Thoracic aorta (tissue), 2 donors: ENCODE measurements at places on chromosomes 1 and 21.
A peak's percentile ranks its signal among the peaks of the same experiment; 100 is the strongest.

DNA sequence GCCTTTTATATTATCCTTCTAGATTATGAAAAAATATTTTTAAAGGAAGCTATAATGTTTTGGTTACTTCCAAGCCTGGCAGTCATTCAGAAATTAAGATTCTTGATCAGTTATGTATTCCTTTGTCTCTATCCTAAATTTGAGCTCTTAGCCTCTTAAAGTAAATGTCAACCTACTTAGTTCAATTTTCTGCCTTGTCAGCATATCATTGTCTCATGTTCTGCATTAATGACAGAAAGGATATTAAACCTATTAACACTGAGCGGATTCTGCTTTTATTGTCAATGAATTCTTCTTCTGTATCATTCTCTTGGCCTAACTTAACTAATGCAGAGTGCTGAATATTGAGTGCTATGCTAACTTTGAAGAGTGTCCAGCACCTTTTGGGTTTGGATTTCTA, 56.0 kb downstream of the SDCCAG8 start:
- H3K4me1 ChIP-seq: peaks cover under 1% of the 10 kb centered on the region
- H3K27me3 ChIP-seq: no peaks in the 10 kb centered on the region
- H3K27ac ChIP-seq: no peak overlapping the region

DNA sequence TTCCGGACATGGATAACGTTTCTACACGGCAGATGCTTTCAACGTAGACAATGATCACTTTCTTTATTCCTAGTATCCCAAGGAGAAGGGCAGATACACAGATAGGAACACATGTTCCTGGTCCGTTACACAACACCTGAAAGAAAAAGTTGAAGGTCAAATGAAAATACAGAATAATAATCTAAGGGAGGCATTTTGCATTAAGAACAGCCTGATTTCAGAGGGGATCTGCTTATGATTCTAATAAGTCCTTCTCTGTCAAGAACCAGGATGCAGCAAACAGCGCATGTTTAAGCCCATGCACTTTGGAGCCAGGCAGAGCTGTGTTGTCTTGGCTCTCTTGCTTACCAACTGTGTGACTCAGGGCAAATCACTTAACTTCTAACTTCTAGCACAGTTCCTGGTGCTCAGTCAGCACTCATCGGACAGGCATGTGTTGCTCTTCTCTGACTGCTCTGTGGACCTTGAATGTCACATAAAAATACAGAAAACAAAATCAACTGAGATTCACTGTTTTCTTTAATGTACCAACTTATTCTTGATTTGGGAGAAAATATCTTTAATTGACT, 56.3 kb upstream of the CNN3 start:
- peaks cover 8% of the 10 kb centered on the region for H3K4me1 ChIP-seq
- no peaks in the 10 kb centered on the region for H3K36me3 ChIP-seq
- H3K27me3 ChIP-seq: no peaks in the 10 kb centered on the region
- peak overlapping the region; percentile 29 for H3K4me3 ChIP-seq
- H3K27ac ChIP-seq: no peak overlapping the region

DNA sequence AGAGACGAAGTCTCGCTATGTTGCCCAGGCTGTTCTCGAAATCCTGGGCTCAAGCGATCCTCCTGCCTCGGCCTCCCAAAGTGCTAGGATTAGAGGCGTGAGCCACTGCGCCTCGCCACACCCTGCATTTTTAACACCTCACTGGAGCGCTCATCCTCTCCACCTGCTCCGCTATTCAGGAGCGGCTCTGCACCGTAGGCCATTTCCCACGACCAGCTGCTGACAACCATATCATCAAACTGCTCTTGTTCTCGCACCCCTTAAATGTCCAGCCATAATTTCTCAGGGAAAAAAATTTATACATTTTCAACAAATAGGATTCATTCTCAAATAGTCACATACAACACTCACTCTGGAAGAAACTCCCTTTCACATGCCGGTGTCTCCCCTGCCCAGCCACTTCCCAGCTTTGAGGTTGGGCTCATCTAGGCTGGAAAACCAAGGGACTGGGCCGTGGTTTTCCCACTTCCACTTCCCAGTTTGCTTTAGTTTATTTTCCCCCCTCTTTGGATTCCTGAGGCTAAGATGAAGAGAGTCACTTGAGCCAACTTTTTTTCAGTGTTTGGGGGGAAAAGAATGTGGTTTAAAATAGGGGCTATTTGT, 639 bp upstream of the IPO9 start:
- H3K27me3 ChIP-seq: no peaks in the 10 kb centered on the region
- H3K27ac ChIP-seq: peak overlapping the region; percentile 5
- DNase-seq: no peak
- peaks cover 19% of the 10 kb centered on the region for H3K4me1 ChIP-seq
- H3K36me3 ChIP-seq: no peaks in the 10 kb centered on the region

DNA sequence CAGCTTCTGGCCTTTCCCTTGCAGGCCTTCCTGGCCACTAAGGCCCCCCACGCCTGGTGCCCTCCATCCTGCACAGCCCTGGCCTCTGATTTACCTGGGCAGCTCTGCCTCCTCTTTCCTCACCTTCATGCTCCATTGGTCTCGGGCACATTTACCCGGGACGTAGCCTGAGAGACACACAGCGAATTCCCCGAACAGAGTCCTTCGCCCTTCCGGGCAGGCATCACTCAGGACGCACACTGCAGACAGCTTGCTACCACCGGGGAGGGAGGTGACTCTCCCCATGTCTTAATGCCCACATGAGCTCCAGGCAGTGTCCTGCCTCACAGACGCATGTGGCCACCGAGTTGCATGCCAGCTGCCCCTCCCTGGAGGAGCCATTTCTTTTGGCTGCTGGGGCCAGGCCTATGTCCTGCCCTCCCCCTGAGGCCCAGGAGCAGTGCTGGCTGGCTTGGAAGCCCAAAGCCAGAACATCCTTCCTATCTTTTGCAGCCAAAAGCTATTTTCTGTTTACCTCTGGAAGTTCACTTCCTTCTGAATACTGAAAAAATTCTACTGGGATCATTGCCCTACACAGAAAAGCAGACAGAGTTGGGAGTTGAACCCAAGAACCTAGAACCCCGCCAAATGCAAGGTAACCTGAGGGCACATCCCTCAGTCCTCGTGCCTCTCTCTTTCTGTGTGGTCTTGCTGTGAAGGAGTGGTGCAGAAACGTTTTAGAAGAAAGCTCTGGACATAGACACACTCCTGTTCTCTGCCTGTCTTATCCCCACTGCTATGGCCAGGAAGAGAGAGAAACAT, 209.5 kb downstream of the TOMM20 start:
- peak overlapping the region; percentile 91 for H3K27ac ChIP-seq
- H3K27me3 ChIP-seq: no peaks in the 10 kb centered on the region
- H3K4me1 ChIP-seq: peaks cover 78% of the 10 kb centered on the region
- no peaks in the 10 kb centered on the region for H3K36me3 ChIP-seq
- no peak for DNase-seq

GRCh38 chr1:71572038-71572437, 491.2 kb upstream of the ZRANB2 start:
- no peak overlapping the region for H3K4me3 ChIP-seq
- H3K36me3 ChIP-seq: no peaks in the 10 kb centered on the region
- H3K27me3 ChIP-seq: no peaks in the 10 kb centered on the region

DNA sequence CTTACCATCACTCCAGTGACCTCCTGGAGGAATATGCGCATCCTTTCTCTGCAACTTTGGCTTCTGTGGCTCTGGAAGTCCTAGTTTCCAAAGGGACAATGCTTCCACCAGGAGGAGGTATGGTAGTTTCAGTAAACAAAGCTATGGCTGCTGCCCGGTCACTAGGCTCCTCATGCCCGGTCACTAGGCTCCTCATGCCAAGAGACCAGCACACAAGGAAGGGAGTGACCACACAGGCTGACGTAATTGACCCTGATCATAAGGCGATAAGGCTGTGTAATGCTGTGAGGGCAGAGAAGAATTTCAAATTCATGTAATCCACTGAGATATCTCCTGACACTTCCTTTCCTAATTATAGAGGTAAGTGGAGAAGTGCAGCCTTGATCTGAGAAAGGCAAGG, 102.9 kb downstream of the DTL start:
- no peak overlapping the region for H3K4me3 ChIP-seq
- DNase-seq: no peak
- H3K4me1 ChIP-seq: no peaks in the 10 kb centered on the region
- no peaks in the 10 kb centered on the region for H3K27me3 ChIP-seq
- no peak overlapping the region for H3K27ac ChIP-seq

- DNase-seq: no peak
- H3K4me1 ChIP-seq: peaks cover 10% of the 10 kb centered on the region
- H3K36me3 ChIP-seq: peaks cover 23% of the 10 kb centered on the region
- no peak overlapping the region for H3K27ac ChIP-seq
- H3K27me3 ChIP-seq: no peaks in the 10 kb centered on the region
Observed at GRCh38 chr1:179095377-179095776, 13.5 kb downstream of the TOR3A start.

DNA sequence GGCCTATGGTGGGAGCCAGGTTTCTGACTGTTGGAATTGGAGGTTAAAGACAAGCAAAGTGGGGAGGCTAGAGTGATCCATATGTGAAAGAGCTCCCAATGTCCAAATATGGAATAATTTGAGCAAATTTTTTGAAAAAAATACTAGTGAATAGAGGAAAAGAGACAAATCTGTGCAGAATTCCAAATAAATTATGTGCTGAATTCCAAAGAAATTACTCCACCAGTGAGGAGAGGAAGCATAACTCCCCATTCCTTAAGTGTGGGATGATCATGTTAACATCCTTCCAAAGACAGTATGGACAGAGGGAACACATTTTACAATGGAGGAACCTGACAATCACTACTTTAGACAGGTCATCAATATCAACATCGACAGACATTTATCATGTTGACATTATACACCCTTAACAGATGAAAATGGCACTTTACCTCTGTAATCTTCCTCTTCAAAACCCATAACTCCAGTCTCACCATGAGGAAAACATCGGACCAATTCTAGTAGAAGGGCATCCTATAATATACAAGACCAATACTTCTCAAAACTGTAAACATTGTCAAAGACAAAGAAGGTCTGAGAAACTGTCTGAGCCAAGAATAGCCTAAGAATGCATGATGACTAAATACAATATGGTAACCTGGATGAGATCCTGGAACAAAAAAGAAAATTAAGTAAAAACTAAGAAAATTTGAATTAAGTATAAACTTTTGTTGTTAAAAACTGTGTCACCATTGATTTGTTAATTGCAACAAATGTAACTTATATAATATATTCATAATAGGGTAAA, 71.5 kb upstream of the RGS4 start:
- no peak overlapping the region for H3K27ac ChIP-seq
- H3K36me3 ChIP-seq: no peaks in the 10 kb centered on the region
- no peaks in the 10 kb centered on the region for H3K4me1 ChIP-seq
- no peak for DNase-seq

DNA sequence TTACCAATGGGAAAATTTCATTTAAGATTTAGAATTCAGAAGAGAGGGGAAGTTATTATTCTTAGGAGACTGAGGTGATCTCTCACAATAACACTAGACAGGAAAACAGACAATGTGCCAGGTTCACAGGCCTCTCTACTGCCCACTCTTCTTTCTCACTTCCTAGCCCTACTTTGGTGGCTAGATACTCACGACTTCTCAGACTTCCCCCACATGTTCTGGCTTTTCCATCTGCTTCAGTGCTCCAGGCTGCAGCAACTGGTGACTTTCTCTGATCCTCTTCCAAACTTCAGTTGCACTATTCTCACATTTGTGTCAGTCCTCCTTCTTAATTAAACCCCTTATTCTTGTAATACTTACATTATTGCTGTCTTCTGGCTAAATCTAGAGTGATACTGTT, 208.7 kb upstream of the KCTD3 start:
- H3K27ac ChIP-seq: no peak overlapping the region
- no peak for DNase-seq
- no peaks in the 10 kb centered on the region for H3K36me3 ChIP-seq

DNA sequence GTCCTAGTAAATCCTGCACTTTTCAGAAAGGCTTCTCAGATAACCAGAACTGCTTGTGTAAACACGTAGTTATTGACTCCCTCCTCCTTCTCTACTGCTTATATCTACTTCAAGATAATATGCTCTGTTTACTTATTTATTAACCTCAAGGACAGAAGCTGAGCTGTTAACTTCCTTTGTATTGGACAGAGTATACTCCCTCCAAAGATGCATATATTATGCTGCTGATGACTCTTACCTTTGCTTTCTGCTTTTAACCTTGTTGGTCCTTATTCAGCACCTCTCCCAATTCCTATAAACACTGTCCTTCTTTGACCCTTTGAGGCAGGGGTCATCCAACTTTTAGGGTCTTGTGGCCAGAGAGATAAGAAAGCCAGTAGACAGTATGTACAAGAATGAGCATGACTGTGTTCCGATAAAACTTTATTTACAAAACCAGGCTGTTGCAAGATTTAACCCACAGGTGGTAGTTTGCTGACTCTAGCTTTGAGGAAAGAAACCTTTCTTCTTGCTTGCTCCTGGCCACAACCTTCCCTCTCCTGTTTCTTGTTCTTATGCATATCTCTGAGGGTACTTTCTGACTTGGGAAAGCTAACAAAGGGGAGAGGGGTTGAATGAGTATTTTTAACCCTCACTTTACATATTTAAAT, 4.9 kb downstream of the TPM3 start:
- peaks cover 3% of the 10 kb centered on the region for H3K4me1 ChIP-seq
- no peak overlapping the region for H3K4me3 ChIP-seq
- H3K27me3 ChIP-seq: no peaks in the 10 kb centered on the region
- no peak for DNase-seq
- H3K36me3 ChIP-seq: no peaks in the 10 kb centered on the region
- H3K27ac ChIP-seq: no peak overlapping the region

DNA sequence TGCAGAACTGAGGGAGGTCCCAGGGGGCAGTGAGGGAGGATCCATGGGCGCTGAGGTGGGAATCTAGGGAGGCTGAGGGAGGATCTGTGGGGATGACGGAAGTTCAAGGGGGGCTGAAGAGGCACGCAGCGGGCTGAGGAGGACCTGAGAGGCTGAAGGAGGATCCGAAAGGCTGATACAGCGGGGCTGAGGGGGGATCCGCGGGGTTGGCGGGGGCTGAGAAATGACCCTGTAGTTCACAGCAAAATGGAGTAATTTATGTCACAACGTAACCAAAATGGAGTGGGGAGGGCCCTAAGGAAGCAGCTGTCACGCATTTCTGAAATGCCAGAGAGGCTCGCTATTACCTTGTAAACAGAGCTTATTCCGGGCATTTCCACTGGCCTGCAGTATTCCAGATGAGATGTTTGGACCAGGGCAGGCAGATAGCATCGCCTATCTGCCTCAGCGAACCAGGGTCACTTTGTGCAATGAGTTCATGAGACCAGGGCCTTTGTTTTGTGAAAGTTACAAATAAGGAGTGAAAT, 926 bp upstream of the MRPL55 start:
- H3K4me3 ChIP-seq: peak overlapping the region; percentile 93
- no peaks in the 10 kb centered on the region for H3K27me3 ChIP-seq
- DNase-seq: no peak
- H3K4me1 ChIP-seq: peaks cover 25% of the 10 kb centered on the region

- peaks cover 22% of the 10 kb centered on the region for H3K4me1 ChIP-seq
- no peak for DNase-seq
- H3K36me3 ChIP-seq: peaks cover 17% of the 10 kb centered on the region
Observed at GRCh38 chr21:41428847-41429246, 2.8 kb downstream of the MX1 start.
